ENCODE measurements at places on chromosomes 11 and 22.

GRCh38 chr22:30390974-30391691, 3.9 kb upstream of the RNF215 start:
- DNase-seq, result peak; percentile 75

DNA sequence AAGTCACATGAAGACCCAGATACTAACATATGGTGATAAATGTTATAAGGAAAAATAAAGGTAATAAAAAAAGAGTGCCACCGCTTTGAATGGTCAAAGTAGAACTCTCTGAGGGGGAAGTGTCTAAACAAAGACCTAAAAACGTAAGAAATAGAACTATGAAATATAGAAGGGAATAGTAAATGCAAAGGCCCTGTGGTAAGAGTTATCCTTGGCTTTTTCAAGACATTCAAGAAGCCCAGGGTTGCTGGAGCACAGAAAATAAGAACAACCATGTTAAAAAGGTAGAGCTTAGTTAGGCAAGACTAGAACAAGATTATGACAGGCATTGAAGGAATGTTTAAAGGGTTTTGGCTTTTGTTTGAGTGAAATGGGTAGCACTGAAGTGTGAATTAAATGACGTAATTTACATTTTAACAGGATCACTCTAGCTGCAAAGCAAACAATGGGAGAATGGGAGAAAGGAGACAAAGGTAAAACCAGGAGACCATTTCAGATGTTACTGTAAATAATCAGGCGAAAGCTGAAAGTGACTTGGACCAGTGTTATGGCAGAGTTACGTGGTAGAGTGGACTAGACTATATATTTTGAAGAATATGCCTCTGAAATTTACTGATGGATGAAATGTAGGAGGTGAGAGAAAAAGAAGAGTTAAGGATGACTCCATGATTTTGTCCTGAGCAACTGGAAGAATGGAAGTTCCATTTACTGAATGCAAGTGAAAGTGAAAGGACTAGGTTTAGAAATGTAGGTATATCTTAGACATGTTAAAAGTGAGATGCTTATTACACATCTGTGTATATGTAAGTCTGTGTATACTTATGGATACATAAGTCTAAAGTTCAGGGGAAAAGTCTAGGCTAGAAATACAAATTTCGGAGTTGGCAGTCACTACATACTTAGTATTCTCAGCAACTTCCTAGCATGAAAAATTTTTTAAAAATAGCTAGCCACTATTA, 28.5 kb downstream of the BTBD10 start:
- DNase-seq, result no peak

GRCh38 chr11:80856066-80856465, 1415.2 kb upstream of the TENM4 start:
- DNase-seq, result no peak

GRCh38 chr22:26234296-26234695, 65.0 kb downstream of the SEZ6L start:
- no peak for DNase-seq

DNA sequence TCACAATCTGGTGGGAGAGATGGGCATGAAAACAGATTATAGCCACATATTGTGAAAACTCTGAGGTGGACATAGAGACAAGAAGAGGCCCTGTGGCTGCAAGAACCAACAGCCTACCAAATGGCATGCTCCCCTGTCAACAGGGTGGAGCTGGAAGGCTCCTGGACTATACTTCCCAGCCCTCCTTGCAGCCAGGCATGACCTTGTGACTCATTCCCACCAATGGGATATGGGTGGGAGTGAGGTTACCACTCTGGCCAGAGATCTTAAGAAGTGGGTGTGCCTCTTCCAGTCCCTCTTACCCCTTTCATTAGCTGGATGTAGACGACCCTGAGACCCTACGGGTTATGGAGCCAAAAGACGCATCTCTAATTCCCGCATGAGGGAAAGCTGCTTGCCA, 126.4 kb upstream of the ZBED5 start:
- no peak for DNase-seq

- peak; percentile 27 for DNase-seq
These were observed 2.0 kb downstream of the MRGPRF start for GRCh38 chr11:69010964-69011623.

Measured in LoVo (cell line).